ENCODE measurements at places on chromosomes 16 and 17.

GRCh38 chr16:66358231-66358630, 8.3 kb upstream of the CDH5 start:
- DNase-seq = no peak

GRCh38 chr17:17725752-17726457, 44.6 kb downstream of the RAI1 start:
- no peak for DNase-seq

DNA sequence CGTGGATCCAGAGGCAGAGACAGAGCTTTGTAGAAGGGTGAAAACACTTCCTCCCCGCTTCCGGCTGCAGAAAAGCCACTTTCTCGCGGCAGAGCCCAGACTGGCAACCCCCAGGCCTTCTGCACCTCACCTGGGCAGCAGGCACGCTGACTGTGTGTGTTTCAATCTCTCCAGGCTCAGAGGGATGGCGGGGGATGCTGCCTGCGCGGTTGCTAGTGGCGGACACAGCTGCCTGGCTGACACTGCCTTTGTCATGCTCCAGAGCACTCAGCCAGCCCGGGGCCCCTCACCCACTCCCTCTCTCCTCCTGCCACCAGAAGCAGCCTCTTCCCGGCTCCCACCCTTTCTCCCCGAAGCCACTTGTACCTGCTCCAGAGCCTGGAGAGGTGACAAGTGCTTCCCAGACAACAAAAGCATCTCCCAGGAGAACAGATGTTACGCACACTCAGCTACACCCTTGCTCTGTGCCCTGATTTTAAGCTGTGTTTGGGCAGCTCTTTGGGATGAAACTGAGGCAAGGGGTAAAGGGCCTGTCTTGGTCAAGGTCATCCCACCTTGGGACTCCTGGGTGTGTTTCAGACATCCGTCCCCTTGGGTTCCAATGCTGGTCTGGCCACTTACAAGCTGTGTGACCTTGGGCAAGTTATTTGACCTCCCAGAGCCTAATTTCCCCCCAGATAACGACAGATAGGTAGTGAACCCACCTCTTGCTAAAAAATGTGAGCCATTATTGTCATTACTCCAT, 9.2 kb upstream of the GLIS2 start:
- no peak for DNase-seq

GRCh38 chr16:82658796-82659195, 32.0 kb downstream of the CDH13 start:
- DNase-seq = no peak

DNA sequence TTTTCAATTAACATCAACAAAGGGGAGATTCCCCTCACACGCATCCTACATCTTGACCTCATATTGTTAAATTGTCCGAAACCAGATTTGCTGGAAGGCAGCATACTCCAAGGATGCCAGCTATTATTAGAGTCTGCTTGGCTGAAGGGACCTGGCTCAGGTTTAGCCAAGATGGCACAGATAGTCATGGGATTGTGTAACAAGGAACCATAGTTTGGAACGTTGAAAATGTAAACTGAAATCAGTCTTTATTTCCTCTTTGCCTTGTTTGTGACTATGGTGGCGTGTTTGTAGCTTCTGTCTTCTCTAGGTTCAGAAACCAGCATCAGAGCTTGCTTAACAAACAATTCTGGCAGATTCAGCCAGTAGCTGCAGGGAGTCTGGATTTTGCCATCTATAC, 5.9 kb downstream of the ARSG start:
- DNase-seq = no peak

GRCh38 chr17:40089077-40089895, 11.1 kb downstream of the NR1D1 start:
- DNase-seq = no peak

- no peak for DNase-seq
Observed at GRCh38 chr17:70206361-70207010, 37.2 kb downstream of the KCNJ2 start.

GRCh38 chr17:65403626-65404025, 157.8 kb downstream of the AXIN2 start:
- no peak for DNase-seq

GRCh38 chr17:1012823-1013728, 16.1 kb downstream of the TIMM22 start:
- no peak for DNase-seq

GRCh38 chr16:19283637-19284036, 1.9 kb upstream of the CLEC19A start:
- no peak for DNase-seq

- DNase-seq = no peak
Observed at GRCh38 chr17:47277921-47278320, 24.3 kb downstream of the ITGB3 start.
